ENCODE measurements at places on chromosomes 1 and 21.
A peak's percentile ranks its signal among the peaks of the same experiment; 100 is the strongest.

DNA sequence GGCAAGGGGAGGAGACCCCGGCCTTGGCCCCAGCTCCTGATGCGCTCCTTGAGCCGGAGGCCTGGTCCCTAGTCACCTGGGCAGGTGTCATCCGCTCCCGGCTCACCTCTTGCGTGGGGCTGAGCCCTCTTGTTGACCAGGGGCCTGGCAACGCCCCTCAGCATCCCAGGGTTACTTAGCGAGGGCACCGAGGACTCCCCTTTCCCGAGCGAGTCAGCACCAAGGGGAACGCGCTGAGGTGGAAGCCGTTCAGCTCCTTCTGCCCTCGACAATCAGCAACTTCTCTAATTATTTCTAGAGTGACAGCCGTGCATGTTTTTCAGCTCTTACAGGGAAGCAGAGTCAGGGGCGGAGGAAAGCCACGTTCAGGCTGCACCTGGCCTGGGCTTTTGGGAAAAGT, 522 bp downstream of the SLC45A1 start:
- DNase-seq: no peak

- peak; percentile 85 for DNase-seq
Observed at GRCh38 chr1:91804546-91805023, 81.4 kb downstream of the TGFBR3 start.

GRCh38 chr1:77394166-77394565, 112.3 kb downstream of the AK5 start:
- no peak for DNase-seq

- DNase-seq: peak; percentile 55
Observed at GRCh38 chr1:54804471-54805132, 3.5 kb upstream of the TTC22 start.

DNA sequence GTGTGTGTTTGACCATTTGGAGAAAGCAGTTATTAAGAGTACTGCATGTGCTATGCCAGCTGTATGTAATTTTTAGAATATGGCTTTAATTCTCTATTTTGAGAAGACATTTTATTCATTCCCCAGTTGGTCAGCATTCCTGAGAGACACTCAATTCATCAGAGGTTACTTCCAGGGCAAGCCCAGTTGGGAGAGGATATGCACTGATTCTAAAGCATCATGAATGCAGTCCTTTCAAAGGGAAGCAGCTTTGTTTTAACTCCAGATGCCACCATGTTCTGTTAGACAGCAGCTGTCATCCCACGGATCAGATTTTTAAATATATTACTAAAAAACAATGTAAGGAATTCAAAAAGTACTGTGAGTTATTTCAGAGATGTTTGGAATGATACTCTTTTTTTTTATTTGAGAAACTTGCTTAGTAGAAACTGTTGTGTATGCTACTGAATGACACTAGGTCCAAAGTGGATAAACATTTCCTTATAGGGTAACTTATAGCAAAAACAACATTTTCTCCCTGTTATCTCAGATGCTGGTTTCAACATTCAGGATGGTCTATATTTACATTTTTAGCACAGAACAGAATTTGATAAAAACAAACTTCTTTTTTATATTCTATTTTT, 149.5 kb upstream of the B3GALT2 start:
- no peak for DNase-seq

GRCh38 chr1:219402925-219403324, 210.0 kb downstream of the ZC3H11B start:
- no peak for DNase-seq

- DNase-seq: no peak
Observed at GRCh38 chr1:54277451-54278341, 77.7 kb downstream of the MRPL37 start.

DNA sequence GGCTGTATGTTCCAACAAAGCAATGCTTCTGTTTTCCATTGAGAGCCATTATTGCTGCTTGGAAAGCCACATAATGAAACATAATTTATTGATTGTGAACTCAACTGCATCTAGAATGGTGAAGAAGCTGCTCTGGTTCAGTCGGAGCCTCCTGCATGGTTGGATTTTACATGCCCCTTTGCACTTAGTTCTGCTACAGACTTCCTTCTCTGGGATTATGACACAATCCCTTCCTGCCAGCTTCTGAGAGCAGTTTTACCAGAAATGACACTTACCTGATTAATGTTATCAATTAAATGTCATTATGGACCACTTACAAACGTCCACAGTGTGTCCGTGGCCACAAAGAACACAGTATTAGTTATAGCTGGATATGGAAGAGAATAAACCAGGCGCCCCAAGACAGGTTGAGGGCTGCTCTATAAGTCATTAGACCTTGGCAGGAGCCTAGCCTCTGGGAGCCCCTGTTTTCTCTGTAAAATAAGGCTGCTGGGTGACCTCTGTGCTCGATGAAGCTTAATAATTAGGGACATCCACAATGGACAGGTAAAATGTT, 7.0 kb upstream of the CD58 start:
- no peak for DNase-seq

- no peak for DNase-seq
Observed at GRCh38 chr1:39216771-39217170, 12.3 kb downstream of the MACF1 start.

DNA sequence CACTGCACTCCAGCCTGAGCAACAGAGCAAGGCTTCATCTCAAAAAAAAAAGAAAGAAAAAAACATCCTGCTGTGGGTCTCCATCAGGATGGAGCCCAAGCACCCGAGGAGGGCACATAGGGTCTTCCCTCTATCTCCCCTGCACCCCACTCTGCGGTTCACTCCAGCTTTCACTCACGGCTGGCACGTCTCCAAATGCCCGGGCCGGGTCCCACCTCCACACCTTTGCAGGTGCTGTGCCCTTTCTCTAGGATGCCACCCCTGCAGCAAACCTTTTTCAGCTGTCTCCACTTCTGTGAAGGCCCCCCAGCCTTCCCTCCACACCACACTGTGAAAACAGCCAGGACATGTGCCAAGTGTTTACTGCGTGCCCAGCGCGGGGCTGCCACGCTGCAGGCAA, 22.4 kb upstream of the DDOST start:
- DNase-seq: no peak

DNA sequence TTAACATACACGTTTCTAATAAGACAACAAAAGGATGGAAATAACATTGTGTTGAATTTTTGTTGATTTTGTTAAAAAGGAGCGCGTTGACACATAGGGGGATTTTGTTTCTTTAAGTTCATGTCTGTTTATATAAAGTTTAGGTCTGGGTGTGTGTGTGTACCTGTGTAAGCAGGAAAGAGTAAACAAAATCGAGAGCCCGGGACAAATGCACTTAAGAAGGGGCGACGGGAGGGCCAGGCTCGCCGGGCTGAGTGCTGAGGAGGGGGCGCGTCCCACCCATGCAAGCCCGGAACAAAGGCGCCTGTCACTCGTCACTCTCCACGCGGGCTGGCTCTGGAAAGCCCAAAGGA, 28.8 kb upstream of the TRIM17 start:
- no peak for DNase-seq

DNA sequence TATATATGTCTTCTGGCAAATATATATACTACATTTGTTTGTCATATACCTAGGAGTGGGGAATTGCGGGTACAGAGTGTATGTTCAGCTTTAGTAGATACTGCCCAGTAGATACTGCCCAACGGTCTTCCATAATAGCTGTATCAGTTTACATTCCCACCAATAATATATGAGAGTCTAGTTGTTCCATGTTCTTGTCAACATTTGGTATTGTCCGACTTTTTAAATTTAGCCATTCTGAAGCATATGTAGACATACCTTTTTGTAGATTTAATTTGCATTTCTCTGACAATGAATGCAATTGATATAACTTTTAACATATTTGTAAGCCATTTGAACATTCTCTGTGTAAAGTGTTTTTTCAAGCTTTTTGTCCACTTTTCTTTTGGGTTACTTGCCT, 99.0 kb upstream of the HIVEP3 start:
- no peak for DNase-seq

GRCh38 chr1:115768549-115768948, at the start of gene CASQ2:
Gene CASQ2 (minus strand): TSS chr1:115768714. CDS start chr1:115768541, 173 bp downstream.
- no peak for DNase-seq

DNA sequence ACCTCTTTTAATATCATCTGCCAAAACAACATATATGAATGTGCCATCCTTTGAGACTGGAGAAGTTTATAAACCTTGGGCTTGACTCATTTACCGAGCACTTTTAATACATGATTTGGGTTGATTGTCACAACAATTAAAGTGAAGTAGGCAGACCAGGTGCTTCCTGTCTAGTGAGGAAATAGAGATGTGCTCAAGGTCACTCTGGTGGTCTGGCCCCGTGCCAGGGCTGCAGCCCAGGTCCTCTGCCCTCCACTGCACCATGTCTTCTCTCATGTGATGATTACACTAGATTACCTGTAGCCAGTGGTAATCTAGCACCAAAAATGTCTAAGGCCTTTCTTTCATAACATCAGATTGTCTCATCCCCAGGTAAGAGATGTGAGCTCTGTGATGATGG, 61.8 kb upstream of the LAMC2 start:
- DNase-seq: no peak

GRCh38 chr1:1080122-1080757, 6.1 kb upstream of the RNF223 start:
- peak; percentile 38 for DNase-seq

GRCh38 chr1:9425859-9426258, 113.4 kb upstream of the SLC25A33 start:
- no peak for DNase-seq

- no peak for DNase-seq
Observed at GRCh38 chr1:48543854-48544253, 71.8 kb upstream of the SPATA6 start.

- no peak for DNase-seq
Observed at GRCh38 chr1:238488401-238488800, 597.7 kb upstream of the ZP4 start.

- no peak for DNase-seq
Observed at GRCh38 chr1:24782689-24783088, 37.4 kb downstream of the CLIC4 start.

GRCh38 chr1:18573170-18573569, 57.5 kb upstream of the PAX7 start:
- no peak for DNase-seq

GRCh38 chr1:42240966-42241755, 76.6 kb upstream of the GUCA2A start:
- no peak for DNase-seq

DNA sequence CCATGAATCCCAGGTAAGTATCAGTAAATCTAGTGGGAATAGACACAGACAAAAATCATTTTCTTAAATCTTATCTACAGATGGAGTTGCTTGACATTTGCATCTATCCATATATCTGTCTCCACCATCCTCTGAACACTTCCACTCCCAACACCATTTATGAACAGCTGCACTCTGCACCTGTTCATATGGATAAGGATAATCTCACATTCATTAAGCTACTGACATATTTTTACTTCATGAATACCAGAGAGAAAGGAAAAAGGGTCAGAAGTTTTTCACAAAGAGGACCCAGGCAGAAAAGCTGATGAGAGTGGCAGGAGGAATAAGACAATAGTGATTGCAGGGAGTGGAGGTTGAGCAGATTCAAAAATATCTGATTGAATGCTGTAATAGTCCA, 222.6 kb downstream of the DNAH14 start:
- DNase-seq: no peak

- DNase-seq: no peak
Observed at GRCh38 chr1:112589766-112590165, 29.2 kb downstream of the ST7L start.

DNA sequence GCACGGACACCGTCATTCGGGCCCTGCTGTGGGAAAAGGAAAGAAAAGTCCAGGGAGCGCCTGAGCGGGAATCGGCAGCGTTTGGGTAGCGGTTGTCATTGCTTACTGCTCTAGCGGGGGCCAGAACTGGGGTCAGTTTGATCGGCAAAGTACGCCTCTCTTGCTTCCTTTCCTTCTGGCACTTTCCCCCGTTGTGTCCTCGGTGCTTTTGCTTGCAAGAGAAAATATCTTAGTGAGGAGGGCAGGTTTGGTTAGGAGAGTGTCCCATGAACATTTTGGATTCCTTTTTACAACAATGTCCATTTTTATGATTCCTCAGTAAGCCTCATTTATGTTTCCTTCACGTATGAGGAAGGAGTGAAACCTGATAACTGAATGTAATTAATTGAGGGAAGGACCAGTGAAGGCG, 670 bp downstream of the ST3GAL3 start:
- no peak for DNase-seq

GRCh38 chr1:229557200-229557850, 1.2 kb downstream of the ABCB10 start:
- no peak for DNase-seq

GRCh38 chr1:151009206-151009587, 948 bp downstream of the PRUNE1 start:
- no peak for DNase-seq

GRCh38 chr1:209674957-209675564, at the start of gene G0S2:
Gene G0S2 (plus strand): TSS chr1:209675412. CDS start chr1:209675685, 273 bp downstream.
- peak; percentile 63 for DNase-seq

DNA sequence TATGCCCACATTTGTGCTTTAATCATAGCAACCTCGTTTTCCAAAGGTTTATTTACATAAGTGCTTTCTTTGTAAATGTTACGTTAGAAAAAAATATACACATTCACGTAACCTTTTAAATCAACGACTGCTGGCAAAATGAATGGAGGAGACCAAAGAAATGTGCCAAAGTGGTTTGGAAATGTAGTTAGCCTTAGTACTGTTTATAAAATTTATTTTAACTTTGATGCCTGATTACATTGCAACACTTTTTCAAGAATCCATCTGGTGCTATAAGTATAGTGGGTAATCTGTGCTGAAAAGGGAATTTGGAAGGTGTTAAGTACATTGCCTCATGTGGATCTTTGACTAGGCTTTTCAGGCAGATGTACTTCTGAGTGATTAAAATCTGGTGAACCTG, 108.9 kb downstream of the IFI44 start:
- DNase-seq: no peak

DNA sequence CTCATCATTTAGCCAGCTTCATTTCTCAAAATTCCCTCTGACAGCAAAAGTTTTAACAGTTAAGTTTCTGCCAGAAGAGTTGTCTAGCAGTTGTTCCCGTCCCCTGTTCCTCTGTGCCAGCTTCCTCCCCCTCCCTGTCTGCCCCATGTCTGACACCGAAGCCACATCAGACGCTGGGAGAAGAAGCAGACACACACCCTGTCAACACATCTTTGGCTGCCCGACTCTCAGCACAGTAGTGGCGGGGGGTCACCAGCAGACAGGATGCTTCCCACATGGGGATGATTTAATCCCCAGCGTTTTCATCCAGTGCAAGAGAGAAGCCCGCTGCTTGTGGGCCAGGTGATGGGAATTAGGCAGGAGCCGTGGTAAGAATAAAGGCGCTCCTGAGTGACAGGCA, 379.4 kb upstream of the RUNX1 start:
- peak; percentile 14 for DNase-seq

All from activated naive CD8-positive, alpha-beta T cell treated with anti-CD3 and anti-CD28 coated beads for 36 hours (primary cell).